SIG-M5 (cell line): ENCODE measurements at places on chromosomes 7 and 10.

- DNase-seq: no peak
Measured at GRCh38 chr10:48523212-48523819, 81.6 kb downstream of the ARHGAP22 start.

- no peak for DNase-seq
Measured at GRCh38 chr7:1156782-1157535, 3.0 kb downstream of the ZFAND2A start.

GRCh38 chr10:73641328-73642060 is at the start of gene MYOZ1:
MYOZ1 (minus strand) TSS chr10:73641474; CDS start chr10:73640017, 1,457 bp downstream.
- DNase-seq: no peak

GRCh38 chr7:96200740-96201139 is 121.2 kb downstream of the SLC25A13 start:
- DNase-seq: no peak

DNA sequence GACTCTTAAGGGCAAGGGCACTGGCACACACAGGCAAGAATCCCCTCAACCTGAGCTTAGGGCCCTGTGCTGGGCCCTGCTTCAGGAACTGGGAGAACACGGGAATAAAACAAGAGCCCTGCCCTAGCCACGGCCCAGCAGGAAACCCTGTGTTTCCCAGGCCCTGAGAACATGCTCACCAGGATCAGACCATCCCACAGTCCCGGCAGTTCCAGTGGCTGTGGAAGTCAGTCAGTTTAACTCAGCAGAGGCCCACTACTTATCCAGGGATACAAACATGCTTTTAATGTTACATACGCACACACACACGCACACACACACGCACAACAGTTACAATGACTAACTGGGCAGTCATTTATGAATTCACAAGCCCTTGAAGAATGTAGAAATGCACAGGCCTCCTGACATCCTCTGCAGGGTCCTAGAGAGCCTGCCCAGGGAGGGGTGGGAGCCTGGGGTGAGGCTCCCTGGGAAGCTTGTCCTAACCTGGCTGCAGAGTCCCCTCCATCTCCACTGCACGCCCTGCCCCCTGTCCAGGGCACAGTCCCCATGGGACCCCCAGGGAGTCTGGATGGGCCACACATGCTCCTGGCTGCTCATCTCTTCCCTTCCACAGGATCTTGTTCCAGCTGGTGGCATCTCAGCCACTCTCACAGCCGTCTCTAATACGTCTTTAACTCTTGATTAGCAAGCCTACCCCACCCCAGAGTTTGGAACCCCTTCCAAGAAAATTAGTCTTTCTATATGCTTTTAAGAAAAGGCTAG is 97.6 kb downstream of the TCERG1L start:
- no peak for DNase-seq

GRCh38 chr10:104434601-104435000 is 81.0 kb downstream of the CFAP58 start:
- no peak for DNase-seq

GRCh38 chr7:91892099-91892705 is 11.7 kb upstream of the MTERF1 start:
- no peak for DNase-seq

DNA sequence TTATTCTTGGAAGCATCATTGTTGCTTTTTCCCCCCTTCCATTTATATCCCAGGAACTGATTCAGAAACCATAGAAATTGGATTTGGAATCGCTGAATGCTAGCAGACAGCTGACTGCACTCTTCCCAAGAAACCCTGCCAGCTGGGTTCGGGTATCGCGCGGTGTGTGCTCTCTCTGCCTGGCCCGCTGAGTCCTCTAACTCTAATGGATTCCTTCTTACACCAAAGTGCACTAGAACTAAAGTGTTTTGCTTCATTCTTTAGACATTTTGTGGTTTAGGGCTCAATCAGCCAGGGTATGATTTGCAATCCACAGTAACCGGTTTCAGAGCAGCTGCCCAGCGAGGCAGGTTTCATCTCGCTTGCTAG is 92.2 kb downstream of the EGFR start:
- DNase-seq: no peak

DNA sequence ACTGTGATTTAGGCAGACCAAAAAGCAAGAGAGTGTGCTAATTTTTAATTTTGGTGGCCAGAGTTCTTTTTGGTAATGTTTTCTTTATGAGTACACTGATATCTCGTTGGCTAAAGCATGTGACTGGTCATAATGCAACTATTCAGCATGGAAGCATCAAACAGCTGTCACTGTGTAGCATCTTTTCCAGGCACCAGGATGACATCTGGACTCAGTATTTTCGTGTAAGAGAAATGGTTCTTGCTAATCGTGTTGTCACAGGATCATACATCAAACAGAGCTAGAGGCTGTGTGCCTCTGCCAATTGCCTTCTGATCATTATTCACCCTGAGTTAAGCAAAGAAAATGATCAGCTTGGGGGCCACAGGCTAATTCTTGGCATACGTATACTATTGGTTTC is 118.9 kb downstream of the SND1 start:
- no peak for DNase-seq
